Motor neuron (in vitro differentiated cells): ENCODE measurements at places on chromosomes 5 and 9. TPM values are rescaled to one million over a fixed set of nuclear protein-coding genes. Genes with fewer than 3 reads are reported as not detected.
A peak's percentile ranks its signal among the peaks of the same experiment; 100 is the strongest.

The ENTREP1 gene
- total RNA-seq = 0.73 and 1.1 TPM in 2 replicates

The SLC34A1 gene
- 0.22 and 0.56 TPM in 2 replicates for total RNA-seq

The EDIL3 gene
- 45.0 and 45.8 TPM in 2 replicates for total RNA-seq

The TOR2A gene
- total RNA-seq = 5.2 and 7.5 TPM in 2 replicates

DNA sequence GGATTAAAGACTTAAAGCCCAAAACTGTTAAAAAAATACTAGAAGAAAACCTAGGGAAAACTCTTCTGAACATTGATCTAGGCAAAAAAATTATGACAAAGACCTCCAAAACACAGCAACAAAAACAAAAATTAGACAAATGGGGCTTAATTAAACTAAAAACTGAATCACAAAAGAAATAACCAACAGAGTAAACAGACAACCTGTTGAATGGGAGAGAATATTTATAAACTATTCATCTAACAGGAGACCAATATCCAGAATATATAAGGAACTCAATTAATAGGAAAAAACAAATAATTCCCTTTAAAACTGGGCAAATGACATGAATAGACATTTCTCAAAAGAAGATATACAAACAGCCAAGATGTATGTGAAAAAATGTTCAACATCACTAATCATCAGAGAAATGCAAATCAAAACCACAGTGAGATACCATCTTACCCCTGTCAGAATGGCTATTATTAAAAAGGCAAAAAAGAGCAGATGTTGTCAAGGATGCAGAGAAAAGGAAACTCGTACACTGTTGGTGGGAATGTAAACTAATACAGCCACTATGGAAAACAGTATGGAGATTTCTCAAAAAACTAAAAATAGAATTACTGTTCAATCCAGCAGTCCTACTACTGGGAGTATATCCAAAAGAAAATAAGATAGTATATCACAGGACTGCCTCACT lies 50.2 kb upstream of the TLX3 start:
- ATAC-seq = peak; percentile 59

DNA sequence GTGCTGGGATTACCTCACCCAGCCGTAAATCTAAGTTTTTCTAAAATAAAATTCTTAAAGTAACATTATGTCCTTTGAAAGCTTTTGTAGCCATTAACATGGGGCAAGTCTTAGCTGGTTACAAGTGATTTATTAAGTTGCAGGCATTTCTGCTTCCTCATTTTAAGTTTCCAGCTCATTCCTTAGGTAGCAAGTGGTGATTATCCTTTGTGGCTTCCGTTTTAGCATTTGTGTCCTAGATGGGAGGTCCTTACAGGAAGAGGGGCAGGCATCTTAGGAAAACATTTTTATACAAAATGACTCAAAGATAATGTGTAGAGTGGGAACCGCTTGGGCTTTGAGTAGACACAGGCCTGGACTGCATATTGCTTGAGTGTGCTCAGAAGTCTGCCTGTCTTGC lies 35.0 kb upstream of the ROPN1L start:
- no peak for ATAC-seq

DNA sequence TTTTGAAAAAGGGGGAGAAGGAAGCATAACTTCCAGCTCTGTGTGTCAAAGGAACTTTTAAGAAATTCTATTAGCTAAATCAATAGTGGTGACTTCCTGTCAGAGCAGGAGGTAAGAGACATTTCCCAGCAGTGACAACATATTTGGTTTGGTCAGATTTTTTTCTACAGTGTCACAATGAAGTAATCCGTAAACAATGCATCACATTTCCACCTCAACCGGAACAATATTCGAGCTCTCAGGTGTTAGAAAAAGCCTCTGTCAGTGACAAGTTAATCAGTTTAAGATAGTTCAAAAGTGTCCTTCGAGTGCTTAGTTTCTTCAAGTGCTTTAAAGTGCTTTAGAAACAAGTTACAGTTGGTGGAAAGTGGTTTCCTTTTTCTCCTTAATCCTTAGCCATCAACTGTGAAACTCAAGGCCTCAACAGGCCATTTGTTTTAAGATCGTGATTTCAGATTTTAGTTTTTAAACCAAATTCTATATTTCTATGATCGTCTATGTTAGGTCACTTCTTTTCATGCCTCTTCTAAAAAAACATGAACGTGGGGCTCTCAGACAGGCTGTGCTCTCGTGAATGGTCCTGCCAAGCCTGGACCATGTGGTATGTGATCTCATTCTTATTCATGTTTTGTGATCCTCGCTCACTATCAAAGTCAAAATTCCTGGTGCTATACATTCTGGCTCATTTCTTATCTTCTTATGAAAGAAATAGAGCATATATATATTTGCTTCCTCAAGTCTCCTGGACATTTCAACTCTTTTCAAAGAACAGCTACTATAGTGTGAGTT lies 181.9 kb upstream of the HMHB1 start:
- no peak for ATAC-seq

DNA sequence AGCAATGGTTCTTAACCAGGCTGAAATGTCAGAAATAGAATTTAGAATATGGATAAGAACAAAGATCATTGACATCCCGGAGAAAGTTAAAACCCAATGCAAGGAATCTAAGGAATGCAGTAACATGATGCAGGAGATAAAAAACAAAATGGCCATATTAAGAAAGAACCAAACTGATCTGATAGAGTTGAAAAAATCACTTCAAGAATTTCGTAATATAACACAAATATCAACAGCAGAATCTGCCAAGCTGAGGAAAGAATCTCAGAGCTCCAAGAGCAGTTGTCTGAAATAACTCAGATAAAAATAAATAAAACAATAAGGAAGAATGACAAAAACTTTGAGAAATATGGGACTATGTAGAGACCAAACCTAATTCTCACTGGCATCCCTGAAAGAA lies 37.8 kb upstream of the TAS2R1 start:
- ATAC-seq = no peak

DNA sequence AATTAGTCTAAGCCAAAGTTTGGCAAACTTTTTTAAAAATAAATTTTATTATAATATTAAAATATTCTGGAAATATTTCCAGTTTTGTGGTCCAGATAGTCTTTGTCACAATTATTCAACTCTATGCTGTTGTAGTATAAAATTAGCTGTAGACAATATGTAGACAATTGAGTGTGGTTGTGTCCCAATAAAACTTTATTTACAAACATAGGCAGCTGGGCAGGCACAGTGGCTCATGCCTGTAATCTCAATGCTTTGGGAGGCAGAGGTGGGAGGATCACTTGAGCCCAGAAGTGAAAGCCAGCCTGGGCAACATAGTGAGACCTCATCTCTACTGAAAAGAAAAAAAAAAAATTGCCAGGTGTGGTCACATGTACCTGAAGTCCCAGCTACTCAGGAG lies 150.5 kb upstream of the EPB41L4A start:
- no peak for ATAC-seq

DNA sequence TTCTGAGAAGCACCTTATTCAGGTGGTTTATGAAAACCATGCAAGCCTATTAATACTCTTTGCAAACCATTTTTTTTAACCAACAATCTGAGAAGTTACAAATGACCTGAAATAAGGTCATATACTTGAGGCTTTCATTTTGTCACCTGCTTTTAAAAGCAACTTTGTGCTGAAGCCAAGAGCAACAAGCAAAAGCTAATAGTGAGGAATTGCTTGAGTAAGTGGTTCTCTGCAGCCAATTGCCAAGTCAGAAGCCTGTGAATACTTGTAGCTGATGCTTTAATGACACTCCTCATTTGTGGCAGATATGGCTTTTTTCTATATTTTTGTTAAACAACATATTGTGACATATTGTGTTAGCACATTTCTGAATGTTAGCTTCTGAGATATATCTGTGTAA lies 126.7 kb upstream of the ZNF608 start:
- no peak for ATAC-seq

DNA sequence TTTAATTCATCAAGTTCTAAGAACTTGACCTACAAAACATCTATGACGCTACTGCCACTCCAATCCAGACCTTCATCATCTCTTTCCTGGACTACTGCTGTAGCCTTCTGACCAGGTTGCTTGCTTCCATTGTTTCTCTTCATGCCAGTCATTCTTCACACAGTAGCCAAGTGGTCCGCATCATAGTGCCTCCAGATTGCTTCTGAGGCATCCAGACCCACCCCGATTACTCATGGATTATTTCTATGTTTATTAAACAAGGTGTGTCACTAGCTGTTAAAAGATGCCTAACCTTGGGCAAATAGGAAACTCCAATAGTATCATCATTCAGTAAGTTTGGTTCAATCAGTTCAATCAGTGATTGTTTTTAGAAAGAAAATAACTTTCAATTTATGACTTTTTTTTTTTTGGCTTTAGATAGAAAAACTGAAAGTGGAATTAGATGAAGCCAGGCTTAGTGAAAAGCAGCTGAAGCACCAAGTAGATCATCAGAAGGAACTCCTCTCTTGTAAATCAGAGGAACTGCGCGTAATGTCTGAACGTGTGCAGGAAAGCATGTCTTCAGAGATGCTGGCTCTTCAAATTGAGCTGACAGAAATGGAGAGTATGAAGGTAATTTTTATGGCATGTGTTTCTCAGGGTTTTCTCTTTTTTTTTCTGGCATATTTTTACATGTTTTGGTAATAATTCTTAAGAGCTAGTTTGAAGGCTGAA lies 9.5 kb downstream of the SPDL1 start:
- ATAC-seq = no peak

DNA sequence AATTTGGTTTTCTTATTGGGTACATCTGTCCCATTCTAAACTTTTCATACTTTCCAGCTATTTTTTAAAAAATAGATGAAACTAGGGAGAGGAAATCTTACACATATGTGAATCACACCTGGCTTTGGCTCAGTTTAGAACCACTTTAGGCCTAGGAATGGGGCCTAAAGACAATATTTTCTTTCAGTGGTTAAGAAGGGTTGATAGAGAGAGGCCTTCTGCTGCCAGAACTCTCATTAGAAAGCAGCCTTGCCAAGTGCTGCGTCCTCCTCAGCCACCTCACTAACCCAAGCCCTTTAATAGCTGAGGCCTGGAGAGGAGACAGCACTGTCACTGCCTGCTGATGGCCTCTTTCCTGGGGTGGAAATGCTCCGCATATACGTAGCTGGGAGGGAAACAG lies 167.5 kb downstream of the SAXO1 start:
- no peak for ATAC-seq

GRCh38 chr5:136814619-136815378 lies 449.5 kb upstream of the TRPC7 start:
- no peak for ATAC-seq

DNA sequence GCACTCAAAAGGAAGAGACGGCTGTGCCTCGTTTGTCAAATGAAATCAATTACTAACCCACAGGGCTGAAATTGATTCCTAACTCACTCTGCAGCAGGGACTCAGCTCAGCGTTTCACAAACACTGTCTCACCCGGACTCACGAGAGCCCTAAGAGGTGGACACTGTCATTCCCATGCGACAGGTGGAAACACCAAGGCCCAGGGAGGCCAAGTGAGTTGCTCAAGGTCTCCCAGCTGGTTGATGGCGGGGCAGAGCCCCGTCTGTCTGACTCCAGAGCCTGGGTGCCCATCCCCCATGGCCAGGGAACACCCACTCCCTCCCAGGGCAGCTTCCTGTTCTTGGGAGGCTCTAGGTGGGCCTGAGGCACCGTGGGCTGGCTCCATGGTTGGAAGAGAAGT lies 1.3 kb upstream of the PLPP7 start:
- no peak for ATAC-seq

- ATAC-seq = no peak
Measured at GRCh38 chr5:73119451-73120157, 771 bp upstream of the TMEM171 start.

GRCh38 chr5:144369006-144369405 lies 198.3 kb downstream of the KCTD16 start:
- no peak for ATAC-seq

- no peak for ATAC-seq
Measured at GRCh38 chr5:56251440-56251839, 18.3 kb upstream of the ANKRD55 start.

GRCh38 chr9:36389590-36389989 lies 10.5 kb downstream of the RNF38 start:
- ATAC-seq = no peak

DNA sequence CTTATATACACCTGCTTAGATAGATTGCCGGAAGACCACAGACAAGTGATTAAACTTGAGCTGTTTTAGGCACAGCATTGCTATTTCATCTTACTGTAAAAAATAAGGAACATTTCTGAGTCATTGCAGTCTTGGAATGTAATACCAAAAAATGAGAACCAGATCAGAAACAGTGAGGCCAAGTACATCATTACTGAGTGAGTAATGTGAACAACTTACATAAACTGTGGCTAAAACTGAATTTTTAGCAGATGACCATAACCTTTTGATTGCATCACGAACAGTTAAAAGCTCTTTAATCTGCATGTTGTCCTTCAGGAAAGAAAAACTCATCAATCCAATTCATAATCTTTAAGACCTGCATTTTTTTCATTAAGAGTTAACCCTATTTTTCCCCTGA lies 157.1 kb upstream of the FGF10 start:
- no peak for ATAC-seq

GRCh38 chr9:89886281-89886700 lies 281.5 kb downstream of the GADD45G start:
- peak; percentile 50 for ATAC-seq
